ENCODE measurements at places on chromosomes 3 and 15.

DNA sequence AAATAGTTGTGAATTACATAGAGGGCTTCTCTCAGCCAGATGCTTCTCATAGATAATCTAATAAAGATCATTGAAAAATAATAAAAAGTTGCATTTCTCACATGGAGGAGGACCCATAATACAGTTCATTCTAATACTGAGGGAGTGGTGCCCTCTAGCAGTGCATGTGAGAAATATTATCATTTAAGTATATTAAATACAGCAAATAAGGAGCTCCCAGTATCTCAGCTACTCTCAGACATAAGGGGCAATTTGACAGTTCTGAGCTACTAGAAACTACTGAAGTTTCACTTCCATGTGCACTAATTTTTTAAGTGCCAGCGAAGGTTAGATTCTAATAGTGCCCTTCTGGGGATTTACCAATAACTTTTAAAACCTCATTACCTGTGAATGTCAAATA is 188.3 kb downstream of the IL5RA start:
- no peak for DNase-seq

- no peak for DNase-seq
Observed at GRCh38 chr3:183449791-183450190, 21.4 kb upstream of the MCF2L2 start.

GRCh38 chr3:152229692-152230091 is 39.0 kb upstream of the MBNL1 start:
- no peak for DNase-seq

DNA sequence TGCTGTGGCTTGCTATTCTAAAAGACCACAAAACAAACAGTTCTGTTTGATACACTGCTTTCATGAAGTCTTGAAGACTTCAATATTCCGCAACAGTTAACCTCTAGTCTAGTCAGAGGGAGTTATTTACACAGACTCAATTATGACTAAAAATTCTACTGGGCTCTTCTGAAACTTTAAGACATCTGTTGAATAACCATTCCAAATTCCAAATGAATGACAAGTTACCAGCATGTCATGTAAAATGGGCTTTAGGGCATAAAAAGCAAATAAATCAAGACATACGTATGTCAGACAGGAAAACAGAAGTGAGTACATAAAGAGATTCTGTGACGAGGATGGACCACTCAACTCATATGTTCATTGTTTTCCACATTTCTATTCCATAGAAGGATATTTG is 93.9 kb downstream of the PLOD2 start:
- DNase-seq, result no peak

- no peak for DNase-seq
Observed at GRCh38 chr15:73845507-73845906, 27.9 kb upstream of the TBC1D21 start.

- no peak for DNase-seq
Observed at GRCh38 chr15:37058316-37058985, 41.9 kb downstream of the MEIS2 start.

DNA sequence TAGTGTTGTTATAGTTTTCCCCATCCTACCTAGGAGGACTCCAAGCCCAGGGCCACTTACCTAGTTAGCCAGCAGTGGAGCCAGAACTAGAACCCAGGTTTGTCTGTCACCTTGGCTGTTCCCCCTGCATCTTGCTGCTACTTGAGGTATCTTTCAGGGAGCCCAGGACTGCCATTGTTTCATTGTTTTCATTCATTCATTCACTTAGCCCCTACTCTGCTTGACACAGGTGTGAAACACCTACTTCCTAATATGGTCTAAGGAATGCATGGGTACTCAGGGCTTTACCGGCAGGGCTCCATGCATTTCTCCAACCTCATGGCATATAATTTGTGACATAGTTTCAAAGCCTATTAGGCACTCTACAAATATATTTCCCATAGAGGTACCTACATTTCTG is 266.6 kb upstream of the TPM1 start:
- no peak for DNase-seq
